ENCODE measurements at places on chromosomes 1 and 21. TPM values are rescaled to one million over a fixed set of nuclear protein-coding genes. Genes with fewer than 3 reads are reported as not detected.

- DNase-seq, result no peak
Measured at GRCh38 chr1:185699874-185700273, 34.3 kb upstream of the HMCN1 start.

FCER1A gene
- not detected for polyA plus RNA-seq

TMEM82 gene
- polyA plus RNA-seq, result not detected

DNA sequence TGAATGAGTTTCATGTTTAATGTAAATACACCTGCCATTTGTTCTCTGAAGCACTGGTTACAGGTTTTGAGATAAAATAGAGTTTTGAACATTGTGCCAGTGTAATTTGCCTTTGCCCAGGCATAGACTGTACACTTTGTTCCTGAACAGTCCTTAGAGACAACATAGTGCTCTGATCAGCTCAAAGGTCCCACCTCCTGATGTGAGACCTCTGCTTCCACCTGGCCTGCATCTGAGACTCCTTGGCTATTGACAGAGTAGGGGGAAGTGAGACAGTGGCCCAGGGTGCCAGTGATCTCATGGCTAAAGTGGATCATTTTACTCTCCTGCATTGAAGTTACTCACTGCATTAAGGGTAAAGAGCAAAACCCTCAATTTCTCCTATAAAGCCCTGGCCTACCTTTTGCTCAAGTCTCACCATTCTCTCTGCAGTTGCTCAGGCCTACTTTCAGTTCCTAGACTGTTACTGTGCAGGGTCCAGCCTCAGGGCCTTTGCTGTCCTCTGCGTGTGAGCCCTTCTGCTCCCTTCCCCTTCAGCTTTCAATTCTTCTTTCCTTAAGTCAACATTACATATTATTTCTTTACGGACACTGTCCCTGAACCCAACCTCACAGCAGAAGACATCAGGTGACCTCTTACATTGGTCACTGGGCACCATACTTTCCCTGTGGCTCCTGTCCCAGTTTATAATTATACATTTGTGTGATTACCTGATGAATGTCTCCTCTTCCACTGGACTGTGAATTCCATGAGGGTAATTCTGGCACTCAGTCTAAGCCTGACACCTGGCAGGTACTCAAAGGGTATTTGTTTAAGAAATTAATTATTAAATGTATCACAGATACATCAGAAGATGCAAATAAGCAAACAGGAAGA lies 142.9 kb downstream of the ROR1 start:
- DNase-seq, result no peak

DNA sequence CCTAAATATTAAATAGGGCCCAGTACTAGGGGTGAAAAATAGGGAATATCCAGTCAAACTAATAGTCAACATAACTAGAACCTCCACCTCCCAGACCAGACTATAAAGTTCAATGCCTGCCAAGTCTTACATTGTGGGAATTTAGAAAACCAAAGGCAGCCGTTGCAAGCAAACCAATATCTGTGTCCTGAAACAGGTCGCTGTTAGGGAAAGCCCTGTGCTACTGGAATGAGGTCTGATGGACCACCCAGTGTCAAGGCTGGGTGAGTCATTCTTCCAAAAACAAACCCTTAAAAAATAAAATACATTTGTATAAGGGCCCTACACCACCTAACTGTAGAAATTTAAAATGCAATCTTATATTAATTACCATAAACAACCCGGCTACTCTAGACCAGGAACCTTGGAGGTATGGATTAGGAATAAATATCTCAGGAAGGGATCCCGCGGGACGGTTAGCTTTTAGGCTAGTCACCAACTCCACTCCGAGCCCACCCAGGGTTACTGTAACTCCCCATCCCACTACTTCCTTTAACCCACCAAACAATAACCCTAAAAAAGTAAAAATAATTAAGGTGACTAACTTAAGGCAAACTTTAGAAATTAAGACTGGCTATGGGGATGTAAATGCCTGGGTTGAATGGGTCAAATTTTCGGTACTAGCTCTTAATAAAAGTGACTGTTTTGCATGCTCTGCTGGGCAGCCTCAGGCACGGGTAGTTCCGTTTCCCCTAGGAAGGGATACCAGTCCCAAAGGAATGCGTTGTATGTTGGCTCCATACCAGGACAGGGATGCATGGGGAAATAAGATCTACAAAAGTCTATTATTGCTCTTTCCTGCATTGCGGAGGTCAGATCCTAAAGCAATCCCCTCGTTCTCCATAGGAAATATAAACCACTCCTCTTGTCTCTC lies 65.4 kb upstream of the TLR5 start:
- no peak for DNase-seq

- DNase-seq, result no peak
Measured at GRCh38 chr1:242089911-242090310, 91.0 kb upstream of the MAP1LC3C start.

GRCh38 chr1:25047506-25048240 lies 117.6 kb upstream of the RUNX3 start:
- no peak for DNase-seq
